Aorta (tissue), 5 donors: ENCODE measurements at places on chromosomes 1 and 21. TPM values are rescaled to one million over a fixed set of nuclear protein-coding genes. Genes with fewer than 3 reads are reported as not detected.
A peak's percentile ranks its signal among the peaks of the same experiment; 100 is the strongest.

DNA sequence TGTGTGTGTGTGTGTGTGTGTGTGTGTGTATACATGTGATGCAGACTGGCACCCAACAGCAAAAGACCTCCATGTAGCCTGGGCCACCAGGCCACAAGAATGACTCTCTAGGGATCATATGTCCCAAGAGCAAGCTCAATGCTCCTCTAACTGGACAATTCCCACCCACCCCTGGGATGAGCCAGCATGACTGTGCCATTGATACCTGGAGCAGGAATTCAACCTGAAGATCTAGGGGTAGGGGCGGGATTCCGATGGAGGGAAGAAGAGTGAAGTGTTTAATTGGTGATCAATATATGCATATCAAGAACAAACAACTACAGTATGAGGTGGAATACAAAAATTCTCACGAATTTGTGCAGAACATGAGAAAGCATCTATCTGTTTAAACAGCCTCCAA is 136.2 kb downstream of the PSMG1 start:
- DNase-seq, result no peak

BGLAP gene
- total RNA-seq, result not detected

C1orf210 gene
- not detected for total RNA-seq

DNA sequence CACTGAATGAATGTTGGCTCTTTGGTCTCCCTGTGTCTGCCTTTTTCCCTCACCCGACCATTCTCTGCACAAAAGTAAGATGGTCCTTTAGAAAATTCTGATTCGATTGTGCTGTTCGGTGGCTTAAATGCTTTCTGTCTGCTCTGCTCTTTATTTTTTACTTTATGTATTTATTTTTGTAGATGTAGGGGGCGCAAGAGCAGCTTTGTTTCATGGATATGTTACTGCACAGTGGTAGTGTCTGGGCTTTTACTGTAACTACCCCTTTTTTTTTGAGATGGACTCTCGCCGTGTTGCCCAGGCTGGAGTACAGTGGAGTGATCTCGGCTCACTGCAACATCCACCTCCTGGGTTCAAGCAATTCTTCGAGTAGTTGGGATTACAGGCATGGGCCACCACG is 15.7 kb downstream of the NLRP3 start:
- no peak for DNase-seq

DNA sequence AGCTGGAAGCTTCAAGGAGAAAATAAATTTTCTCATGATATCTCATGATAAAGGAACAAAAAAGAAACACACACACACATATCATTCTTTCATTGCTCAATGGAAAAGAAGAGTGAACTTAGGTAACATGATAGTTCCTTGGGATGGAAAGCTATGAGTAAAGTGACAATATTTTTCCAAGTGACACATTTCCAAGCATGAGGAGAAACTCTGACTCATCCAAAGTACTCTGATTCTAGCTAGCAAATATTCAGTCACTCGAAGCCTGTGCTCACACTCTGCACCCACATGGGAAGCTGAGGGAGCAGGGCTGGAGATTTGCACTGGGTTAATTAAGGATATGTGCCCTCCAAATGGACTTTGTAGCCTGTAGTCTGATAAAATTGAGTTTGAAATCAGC is 222.4 kb downstream of the LRRC40 start:
- no peak for DNase-seq

KIF2C gene
- total RNA-seq, result 0.84 TPM

DNA sequence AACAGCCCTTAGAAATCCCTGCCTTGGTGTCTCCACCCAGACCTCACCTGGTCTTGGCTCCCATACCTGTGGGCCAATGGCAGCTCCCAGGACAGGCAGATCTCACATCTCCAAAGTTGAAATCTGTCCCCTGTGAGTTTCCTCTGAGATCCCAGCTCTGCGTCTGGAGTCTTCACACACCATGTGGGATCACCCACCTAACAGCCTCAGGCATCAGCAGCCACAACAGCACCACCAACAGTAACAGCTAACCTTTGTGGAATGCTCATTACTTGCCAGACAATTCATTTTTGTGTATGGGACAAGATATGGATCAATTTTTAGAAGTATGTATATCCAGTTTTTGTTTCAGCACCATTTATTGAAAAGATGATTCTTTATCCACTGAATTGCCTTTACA is 523.2 kb downstream of the MATN1 start:
- no peak for DNase-seq

IL6R gene
- 16.5 TPM for total RNA-seq

GRCh38 chr1:206824331-206824730 is 41.1 kb upstream of the IL20 start:
- DNase-seq, result no peak

- DNase-seq, result no peak
These were observed 53.3 kb upstream of the ZC3H11B start for GRCh38 chr1:219666242-219666641.

DNA sequence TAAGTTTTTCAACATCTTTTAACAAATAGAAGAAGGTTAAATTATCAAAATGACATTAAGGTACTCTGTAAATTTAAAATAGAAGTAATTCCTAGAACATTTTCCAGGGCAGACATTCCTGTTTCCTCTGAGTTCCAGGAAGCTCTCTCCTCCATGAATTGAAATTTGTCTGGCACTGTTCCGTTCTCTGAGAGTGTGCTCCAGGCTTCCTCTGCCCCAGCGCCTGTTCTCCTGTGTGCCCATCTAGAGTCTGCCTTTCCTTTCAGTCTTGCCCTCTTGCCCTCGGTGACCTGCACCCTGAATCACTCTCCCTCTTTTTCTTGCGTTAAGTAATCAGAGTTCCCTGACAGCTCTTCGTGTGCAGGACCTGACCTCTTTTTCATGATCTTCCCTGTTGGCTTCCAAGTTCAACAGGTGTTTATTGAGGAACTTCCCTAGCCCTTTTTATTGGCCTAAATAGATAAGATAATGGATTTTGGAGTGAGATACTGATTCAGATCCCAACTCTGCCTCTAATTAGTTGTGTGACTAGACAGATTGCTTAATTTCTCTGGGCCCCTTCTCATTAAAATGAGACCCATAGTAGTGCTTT is 77.1 kb downstream of the MTR start:
- no peak for DNase-seq

GRCh38 chr1:226644541-226645176 is 94.4 kb downstream of the ITPKB start:
- DNase-seq, result peak; percentile 63

DNA sequence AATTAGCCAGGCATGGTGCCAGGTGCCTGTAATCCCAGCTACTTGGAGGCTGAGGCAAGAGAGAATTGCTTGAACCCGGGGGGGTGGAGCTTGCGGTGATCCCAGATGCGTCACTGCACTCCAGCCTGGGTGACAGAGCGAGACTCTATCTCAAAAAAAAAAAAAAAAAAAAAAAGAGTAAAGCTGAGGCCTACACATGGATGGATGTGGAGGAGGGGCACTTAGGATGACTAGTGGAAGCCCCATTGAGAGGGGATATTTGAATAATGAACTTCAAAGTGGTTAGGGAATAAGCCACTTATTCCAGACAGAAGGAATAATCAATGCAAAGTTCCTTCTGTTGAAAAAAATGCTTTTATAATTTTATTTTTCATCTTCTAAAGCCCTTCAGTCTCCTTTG is 51.4 kb downstream of the PTBP2 start:
- DNase-seq, result no peak
